ENCODE measurements at places on chromosomes 16 and 17.

DNA sequence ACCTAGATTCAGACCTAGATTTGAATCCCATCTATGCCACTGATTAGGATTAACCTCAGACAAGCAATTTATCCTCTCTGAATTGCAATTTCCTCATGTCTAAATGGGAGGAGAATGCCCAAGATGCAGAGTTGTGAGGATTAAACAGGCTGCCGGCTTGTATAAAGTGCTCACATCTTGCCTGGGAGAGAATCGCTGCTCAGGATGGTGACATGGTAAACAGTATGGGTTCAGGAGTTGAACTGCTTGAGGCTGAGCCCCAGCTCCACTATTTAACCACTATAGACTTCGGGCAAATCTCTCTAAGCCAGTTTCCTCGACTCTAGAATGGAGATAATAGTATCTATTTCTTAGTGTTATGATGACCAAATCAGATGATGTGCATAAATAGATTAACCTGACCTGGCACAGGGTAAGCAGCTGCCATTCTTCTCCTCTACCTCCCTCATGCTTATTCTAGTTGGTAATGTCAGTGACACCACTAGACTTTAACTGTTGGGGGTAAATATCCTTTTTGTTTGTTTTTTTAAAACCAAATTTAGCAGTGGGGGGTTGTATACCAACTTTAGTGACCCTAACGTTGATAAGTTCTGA, 732 bp upstream of the RPL27 start:
- no peak for DNase-seq

GRCh38 chr16:55754056-55754455, 78.8 kb downstream of the CES1 start:
- DNase-seq: no peak

DNA sequence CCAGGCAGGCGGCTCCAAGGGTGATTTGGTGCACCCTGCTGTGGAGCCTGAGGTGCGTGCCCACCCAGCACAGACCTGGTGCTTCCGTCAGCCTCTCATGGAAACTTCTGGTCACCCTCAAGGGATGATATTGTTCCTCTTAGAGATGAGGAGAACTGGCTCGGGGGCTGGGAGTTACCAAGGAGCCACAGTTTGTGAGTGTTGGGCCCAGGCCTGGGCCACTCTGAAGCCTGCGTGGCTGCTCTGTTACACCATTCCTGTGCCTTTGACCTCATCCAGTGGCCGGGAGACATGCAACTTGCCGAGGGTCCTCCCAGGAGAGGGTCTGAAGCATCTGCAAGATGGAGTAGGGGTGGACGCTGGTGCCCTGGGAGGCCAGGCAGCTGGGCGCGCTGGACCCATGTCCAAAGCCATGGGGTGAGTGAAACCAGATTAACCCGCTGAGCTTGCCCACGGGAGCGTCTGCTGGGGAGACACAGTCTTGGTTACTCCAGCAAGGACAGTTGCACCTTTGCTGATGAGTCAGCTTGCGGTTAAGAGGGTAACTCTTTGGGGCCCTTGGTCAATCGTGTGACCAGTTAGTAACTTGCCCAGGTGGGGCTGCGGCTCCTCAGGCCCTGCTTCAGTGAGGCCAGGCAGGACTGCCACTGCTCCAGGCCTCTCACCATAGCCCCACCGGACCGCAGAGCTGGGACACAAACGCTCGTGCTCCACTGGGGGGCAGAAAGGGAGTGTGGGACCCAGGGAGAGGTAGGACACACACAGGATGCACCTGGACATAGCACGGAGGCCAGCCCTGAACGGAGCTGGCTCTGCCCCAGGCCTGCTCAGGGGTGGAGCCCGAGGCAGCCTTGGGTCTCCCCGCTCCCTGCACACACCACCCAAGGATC, 7.5 kb downstream of the C16orf90 start:
- no peak for DNase-seq

DNA sequence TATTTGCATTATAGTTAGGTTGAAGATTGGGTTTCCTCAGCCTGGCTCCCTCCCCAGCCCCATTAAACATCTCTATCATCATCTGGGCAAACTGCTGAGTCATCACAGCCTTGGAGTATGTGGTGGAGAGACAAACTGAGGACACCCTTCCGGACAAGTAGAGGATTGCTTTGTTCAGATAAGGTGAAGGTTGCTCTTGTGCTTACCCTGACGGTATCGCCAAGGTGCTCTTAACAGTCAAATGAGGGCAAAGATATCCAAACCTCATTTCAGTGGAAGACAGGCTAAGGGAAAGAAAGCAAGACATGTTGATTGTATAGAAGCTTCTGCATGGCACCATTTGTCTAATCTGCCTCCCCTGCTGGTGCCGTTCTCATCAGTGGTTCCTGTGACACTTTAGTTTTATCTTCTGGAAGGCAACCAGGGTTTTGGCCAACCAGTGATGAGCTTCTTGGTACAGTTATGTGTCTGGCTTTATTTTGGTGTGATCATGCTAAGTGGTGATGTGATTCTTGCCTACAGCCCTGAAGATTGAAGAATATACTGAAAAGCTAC, 56.9 kb upstream of the LGALS9 start:
- DNase-seq: no peak

- no peak for DNase-seq
Measured at GRCh38 chr17:63040816-63041215, 74.8 kb downstream of the TANC2 start.

DNA sequence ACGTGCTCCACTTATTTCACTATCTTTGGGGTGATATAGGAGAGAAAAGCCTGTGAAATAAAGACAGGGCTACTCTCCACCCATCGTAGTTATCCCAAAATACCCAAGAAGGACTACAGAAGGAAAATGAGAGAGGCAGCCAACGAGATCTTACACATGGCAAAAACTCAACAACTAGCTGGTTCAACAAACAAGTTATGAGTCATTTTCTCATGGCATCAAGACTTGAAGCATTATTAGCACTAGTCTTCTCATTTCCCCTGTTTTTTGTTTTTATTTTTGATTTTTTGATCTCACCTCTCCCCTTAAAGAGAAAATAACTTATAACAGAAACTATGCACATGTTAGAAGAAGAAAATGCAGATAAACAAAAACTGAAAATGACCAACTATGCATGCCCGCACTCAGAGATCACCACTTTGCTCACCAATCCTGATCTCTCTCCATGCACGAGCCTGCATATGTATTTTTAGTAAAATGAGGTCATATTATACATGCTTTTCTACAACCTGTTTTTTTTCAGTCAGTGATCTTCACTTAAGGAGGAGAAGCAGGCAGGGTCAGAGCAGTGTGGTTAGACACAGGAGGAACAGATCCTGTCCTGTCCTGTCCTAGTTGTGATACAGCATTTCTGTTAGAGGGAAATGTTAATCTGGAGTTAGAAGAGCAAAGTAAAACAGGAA, 22.8 kb downstream of the FAM117A start:
- DNase-seq: no peak

DNA sequence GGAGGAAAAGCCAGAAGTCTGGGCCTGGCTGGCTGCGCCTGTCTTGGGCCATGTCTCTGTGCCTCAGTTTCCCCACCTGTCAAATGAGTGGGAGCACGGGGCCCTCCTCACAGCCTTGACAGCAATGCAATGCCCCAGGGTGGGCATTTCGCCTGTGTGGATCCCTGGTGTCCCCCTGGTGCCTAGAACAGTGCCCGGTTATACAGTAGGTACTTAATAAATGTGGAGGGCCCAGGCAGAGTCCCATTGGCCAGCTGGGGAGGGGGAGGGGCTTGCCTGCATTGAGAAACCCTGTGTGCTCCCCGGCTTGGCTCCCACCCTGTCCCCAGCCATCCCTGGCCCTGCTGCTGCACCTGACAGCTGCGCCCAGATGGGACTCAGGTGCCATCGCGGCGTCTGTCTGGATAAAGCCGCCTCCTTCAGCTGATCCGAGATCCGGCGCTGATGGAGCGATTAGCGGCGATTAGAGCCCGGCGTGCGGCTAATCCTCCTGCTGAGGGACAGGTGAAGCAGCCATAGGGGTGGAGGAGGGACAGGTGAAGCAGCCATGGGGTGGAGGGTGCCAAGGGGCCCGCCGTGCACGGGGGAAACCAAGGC, 12.4 kb downstream of the ZFPM1 start:
- no peak for DNase-seq

- no peak for DNase-seq
Measured at GRCh38 chr17:28777178-28777577, 33.4 kb downstream of the TRAF4 start.

Data from CD8-positive, alpha-beta T cell (primary cell).